ENCODE measurements at places on chromosomes 5 and 9. TPM values are rescaled to one million over a fixed set of nuclear protein-coding genes. Genes with fewer than 3 reads are reported as not detected.

FBN2 gene
- polyA plus RNA-seq, result 0.70 TPM

RASGRF2 gene
- polyA plus RNA-seq, result 5.7 TPM

TRIM36 gene
- 19.6 TPM for polyA plus RNA-seq

NDUFS4 gene
- polyA plus RNA-seq, result 79.4 TPM

Data from brain (organoid and tissue), 16 donors.